ENCODE measurements at places on chromosomes 4 and X. TPM values are rescaled to one million over a fixed set of nuclear protein-coding genes. Genes with fewer than 3 reads are reported as not detected.

- DNase-seq = no peak
Measured at GRCh38 chr4:63663870-63664269, 745.4 kb downstream of the TECRL start.

DNA sequence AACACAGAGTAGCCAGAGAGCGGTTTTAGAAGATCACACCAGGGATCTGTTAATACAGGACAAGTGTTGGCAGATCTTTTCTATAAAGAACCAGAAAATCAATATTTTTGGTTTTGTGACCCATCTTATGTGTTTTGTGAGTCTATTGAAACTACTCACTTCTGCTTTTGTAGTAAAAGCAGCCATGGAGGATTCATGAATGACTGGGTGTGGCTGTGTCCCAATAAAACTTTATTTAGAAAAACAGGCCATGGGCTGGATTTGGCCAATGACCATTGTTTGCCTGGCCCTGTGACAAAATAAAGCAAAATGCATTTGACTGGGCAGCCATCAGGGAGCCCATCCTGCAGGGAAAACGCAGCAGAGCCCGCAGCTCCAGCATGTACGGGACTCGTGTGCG lies 99.9 kb upstream of the ADRA2C start:
- DNase-seq = no peak

DNA sequence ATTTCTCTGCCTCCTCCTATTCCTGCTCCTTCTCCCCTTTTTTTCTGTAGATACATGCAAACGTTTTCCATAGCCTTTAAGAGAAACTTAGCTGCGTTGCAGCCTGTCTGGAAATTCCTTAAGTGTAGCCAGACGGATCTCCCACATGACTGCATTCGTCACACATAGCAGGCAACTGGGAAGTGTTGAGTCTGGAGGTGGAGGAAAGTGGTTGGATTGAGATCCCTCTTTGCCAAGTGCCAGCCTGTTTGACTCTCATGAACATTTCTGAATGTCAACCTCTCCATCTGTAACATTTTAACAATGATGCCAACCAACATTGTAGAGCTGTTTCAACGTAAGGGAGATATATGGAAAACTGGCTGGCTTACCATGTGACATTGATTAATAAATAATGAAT lies 45.1 kb upstream of the FAM9A start:
- no peak for DNase-seq

- no peak for DNase-seq
Measured at GRCh38 chrX:153725832-153726285, 1.2 kb downstream of the ABCD1 start.

DNA sequence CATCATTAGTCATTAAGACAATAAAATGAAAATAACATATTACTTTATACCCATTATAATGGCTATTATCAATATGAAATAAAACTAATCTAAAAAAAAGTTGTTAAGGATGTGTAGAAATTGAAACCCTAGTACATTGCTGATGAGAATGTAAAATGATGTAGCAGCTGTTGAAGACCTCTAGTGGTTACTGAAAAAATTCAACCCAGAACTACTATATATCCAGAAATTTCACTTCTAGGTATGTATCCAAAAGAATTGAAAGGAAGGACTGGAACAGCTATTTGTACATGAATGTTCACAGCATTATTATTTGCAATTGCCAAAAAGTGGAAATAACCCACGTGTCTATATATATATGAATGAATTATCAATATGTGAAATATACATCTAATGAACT lies 180.3 kb upstream of the KLHL4 start:
- no peak for DNase-seq

DNA sequence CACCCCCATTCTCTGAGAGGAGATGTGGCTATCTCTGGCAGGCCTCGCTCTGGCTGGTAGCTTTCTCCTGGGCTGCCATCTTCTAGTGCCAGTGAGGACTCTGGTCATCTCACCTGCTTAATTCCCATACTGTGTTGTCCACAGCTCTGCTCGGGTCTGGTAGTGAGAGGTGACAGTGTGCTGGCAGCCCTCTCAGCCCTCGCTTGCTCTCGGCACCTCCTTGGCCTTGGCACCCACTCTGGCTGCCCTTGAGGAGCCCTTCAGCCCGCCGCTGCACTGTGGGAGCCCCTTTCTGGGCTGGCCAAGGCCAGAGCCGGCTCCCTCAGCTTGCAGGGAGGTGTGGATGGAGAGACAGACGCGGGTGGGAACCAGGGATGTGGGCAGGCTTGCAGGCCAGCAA lies 52.7 kb downstream of the CPLX1 start:
- no peak for DNase-seq

GRCh38 chr4:7089213-7089986 lies 21.5 kb upstream of the GRPEL1 start:
- DNase-seq = no peak

DNA sequence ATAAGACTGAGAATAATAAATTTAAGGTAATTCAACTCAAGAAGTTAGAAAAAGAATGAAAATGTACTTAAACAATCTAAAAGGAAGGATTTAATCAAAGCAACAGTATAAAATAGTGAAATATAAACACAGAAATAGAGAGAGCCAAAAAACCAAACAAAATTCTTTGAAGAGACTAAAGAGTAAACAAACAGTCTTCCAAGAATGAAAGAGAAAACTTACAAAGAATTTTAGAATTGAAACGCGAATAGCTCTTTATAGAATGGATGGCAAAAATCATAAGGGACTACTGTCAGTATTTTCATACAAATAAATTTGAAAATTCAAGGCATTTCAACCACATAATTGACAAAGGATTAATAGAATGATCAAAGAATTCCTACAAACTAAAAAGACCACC lies 41.7 kb downstream of the VEGFC start:
- DNase-seq = no peak

GRCh38 chr4:113732-114131 lies 10.6 kb upstream of the ZNF718 start:
- no peak for DNase-seq

GRCh38 chr4:24470666-24471485 lies 113.5 kb downstream of the DHX15 start:
- DNase-seq = peak; percentile 70

DNA sequence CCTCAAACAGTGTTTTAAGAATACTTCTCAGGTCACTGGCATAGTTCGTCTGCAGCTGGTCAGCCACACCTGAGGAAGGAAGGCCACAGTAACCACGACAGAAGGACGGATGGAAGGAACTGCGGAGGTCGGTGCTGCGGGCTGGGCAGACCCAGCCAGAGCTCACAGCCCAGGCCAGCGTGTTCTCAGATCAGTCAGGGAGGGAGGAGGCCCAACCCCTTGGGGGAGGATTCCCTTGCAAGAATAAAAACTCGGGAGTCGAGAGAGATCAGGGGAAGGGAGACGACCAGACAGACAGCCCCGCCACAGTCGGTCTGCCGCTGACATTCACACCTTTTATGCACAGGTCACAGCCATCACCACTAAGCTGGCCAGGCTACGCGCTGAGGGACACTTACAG lies 11.3 kb upstream of the MXD4 start:
- no peak for DNase-seq

DNA sequence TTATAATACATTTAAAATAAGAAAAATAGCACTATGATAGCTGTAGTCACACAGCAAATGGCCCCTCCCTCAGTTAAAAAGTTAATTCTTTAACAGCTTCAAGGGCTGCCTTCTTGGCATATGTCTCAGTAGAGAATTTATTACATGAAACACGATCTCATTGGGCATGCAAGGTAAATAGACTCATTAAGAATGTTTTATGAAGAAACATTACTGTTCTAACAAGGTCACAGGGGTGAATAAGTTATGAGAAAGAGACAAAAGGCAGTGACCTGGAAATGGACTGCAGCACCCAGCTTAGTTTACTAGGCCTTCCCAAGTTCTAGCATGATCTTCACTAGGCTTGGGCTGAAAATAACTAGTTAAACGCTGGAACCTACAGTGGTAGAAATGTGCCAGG lies 277.7 kb downstream of the NR3C2 start:
- DNase-seq = no peak

- no peak for DNase-seq
Measured at GRCh38 chrX:120001787-120002186, 58.2 kb upstream of the NKAP start.

DNA sequence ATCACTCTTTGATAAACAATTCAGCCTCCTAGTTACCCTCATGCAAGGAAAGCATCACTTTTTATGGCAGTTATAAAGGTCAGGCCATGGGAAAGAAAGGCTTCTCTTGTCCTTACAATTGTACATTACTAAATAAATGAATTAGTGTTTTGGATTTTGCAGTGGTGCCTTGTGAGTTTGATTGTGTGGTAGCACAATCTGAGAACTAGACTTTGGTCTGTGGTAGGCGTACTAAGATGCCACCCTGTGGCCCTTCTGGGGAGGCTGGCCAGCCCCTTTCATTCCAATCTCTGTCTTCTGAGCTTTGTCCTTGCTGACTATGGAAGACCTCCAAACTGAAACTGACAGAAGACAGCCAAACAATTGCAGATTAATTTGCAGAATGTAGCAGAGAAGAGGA lies 14.6 kb upstream of the HNRNPD start:
- DNase-seq = no peak

- no peak for DNase-seq
Measured at GRCh38 chr4:5166377-5166776, 115.1 kb downstream of the STK32B start.

DNA sequence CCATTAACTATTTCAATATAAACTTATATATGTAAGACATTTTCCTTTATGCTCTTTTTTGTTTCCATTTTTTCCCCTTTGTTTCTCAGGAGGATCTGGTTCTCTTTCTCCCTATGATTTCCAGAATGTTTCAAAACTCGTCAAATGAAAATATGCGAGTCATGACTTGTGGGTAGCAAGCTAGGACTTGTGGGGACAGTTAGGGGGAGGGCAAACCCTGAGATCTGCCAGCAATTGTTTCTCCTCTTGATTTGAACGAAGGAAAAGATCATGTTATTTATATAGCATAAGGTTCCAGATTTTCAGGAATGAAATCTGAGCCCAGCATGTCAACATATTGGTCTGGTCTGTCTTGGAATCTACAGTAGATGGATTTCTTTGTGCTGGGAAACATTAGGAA lies 28.9 kb upstream of the GPC4 start:
- no peak for DNase-seq

GRCh38 chrX:129637217-129638109 lies 17.3 kb downstream of the APLN start:
- peak; percentile 72 for DNase-seq

DNA sequence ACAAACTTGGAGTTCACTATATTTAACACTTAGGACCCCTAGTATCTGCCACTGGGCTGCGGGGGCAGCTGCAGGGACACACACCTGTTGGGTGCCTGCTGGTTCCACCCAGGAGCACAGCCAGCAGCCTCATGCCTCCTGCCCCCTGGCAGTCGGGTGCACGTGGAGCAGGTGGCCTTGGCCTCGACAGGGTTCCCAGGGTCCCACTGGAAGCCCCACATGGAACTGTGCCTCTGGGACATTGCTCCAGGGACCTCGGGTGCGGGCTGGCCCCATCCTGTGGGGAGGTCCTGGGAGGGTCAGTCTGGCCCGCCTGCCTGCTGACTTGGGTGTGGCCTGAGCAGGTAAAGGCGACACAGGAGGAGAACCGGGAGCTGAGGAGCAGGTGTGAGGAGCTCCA lies 18.0 kb downstream of the TACC3 start:
- DNase-seq = no peak

GRCh38 chrX:153948847-153949805 lies 4.7 kb upstream of the RENBP start:
- DNase-seq = no peak

DNA sequence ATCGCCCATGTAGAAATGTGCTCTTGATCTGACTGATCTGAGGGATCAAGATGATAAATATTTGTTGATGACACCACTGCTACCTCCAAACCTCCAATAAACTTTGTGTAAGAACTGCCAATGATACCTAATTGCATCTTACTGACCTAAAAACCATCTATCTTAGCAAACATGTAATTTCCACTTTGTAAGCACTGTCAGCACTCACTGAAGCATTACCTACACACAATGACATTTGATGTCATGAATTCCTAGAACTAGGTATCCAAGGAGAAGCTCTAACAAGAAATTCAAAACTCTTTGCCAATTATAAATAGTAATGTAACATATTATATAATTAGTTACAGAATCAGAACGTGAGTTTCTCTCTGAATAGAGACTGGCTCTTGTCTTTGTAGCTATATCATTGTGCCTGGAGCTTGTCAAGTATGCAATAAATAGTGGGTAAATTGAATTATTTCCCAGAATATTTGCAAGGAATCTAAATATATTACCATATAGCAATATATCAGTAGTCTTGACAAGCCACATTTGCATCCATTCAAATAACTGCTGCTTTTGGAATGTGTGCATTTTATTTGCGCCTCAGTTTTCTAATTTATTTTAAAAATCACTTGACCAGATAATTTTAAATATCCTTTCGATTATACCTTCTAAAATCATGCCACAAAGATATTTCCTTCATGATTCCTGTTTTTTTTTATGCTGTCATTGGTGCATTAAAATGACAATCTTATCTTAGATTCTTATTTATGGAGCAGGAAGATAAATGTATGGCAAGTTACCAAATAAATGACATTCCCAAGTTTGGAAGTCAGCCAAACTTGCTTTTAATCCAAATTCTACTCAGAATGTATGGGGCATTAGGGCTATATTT lies 232.3 kb upstream of the NEIL3 start:
- no peak for DNase-seq

- DNase-seq = peak; percentile 46
Measured at GRCh38 chr4:128227991-128228571, 59.5 kb downstream of the PGRMC2 start.

GRCh38 chr4:188305690-188306089 lies 166.4 kb downstream of the TRIML1 start:
- peak; percentile 8 for DNase-seq

DNA sequence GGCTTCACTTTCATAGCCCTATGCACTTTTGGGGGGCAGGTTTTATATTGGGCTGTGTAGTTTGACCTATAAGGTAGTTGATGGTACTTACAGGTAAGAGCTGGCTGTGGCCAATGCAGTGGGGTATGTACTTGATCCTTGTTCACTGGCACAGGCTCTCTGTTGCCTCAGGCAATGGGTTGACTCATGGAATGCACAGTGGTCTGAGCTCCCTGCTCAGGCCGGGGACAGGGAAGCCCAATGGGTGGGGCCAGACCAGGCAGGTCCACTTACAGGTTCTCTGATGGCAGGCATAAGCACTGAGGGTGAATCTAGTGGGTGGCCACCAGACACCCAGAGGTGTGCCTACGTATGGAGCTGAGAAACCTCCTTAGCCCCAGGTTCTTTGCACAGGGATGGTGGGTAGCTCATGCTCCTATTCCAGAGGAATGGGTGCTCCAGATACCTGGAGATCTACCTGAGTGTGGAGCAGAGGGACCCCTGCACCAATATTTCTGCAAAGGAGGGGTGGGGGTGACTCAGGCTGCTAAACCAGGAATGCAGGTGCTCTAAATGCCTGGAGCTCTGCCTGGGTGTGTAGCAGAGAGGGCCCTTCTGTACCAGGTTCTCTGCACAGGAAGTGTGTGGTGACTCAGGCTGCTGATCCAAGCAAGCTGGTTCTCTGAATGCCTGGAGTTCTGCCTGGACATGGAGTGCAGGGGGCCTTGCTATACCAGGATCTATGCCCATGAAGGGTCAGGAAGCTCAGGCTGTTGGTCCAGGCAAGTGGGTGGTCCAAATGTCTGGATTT lies 52.3 kb downstream of the IL1RAPL2 start:
- no peak for DNase-seq

CXCL11 gene
- polyA plus RNA-seq = not detected

SCML1 gene
- polyA plus RNA-seq = 10.1 TPM

BEX1 gene
- polyA plus RNA-seq = 1.9 TPM

All from muscle of leg (tissue), 16 donors.